Chondrocyte (in vitro differentiated cells): ENCODE measurements at places on chromosomes 11 and 22. TPM values are rescaled to one million over a fixed set of nuclear protein-coding genes. Genes with fewer than 3 reads are reported as not detected.

The ADM2 gene
- 1.5 to 46.5 TPM (median 46.5 TPM) in 3 replicates for total RNA-seq

The ZNF214 gene
- 1.4 to 3.1 TPM (median 2.5 TPM) in 3 replicates for total RNA-seq

DNA sequence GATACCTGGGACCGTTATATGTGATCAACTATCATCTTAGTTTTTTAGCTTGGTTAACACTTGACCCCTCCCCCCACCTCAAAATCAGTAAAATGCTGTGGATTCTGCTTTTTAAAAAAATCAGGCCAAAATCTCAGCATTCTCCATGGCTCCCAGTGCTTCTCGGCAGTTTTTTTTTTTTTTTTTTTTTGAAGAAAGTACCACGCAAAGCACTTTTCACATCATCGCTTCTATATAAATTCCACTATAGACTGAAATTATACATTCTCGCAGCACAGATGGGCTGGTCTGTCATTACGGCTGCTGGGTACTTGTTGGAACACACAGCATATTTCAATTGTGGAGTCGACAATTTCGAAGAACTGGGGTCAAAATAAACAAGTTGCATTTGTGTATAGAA lies 67.7 kb upstream of the PPARA start:
- DNase-seq = no peak

- no peak for DNase-seq
Measured at GRCh38 chr11:130313383-130314183, 1.1 kb downstream of the ZBTB44 start.

GRCh38 chr11:74321487-74322188 lies 10.2 kb upstream of the P4HA3 start:
- no peak for DNase-seq

The APOA4 gene
- not detected in 3 replicates for total RNA-seq

The PDGFD gene
- total RNA-seq = 0.44 to 5.0 TPM (median 0.45 TPM) in 3 replicates

DNA sequence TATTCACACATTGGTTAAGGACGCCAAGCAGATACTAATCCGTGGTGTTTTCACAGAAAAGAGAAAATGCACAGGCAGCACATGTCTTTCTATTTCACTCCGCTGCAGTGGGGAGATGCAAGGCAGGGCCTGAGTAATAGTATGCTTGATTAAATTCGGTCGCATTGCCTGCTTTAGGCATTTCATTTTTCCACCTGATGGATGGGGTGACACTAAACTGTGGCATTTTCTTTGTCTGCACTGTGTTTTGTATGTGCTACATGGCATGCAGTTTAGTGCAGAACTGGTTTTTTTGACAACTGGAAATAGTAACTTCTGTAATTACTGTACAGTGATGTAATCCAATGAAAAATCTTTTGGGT lies 94.9 kb downstream of the SLC17A6 start:
- no peak for DNase-seq

The ELMOD1 gene
- total RNA-seq = 0.15 TPM in 1 of 3 replicates, not detected in the others

- DNase-seq = no peak
Measured at GRCh38 chr11:60910281-60910687, 3.7 kb upstream of the TMEM109 start.

GRCh38 chr22:24954114-24954463 lies 1.6 kb downstream of the KIAA1671 start:
- no peak for DNase-seq

GRCh38 chr11:94002226-94002625 lies 18.9 kb upstream of the HEPHL1 start:
- DNase-seq = no peak

DNA sequence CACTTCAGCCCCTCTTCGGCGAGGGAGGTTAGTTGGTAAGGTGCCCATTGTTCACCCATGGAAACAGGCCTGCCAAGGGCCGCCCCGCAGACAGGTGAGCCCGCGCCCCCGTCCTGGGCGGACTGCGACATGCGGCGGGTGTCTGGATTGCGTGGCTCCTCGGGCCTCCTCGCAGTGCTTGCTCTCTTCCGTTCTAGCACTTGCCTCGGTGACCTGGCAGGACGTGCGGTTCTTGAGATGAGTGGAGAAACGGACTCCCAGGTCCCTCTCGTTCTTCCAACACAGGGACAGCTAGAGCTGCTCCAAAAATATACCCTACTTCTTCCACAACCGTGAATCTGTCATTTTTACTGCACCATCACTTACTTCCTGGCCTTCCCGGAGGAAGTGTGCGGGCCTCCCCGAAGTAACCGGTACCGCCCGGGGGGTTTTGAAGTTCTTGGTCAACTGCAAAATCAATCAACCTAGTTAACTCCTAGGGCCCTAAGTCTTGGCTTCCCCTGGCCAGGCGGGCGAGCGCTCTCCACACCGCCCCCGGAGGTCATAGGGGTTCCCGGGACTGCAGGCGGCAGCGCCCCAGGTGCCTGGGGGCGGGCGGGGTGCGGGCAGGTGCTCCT lies 745 bp upstream of the ZBTB44 start:
- DNase-seq = no peak

DNA sequence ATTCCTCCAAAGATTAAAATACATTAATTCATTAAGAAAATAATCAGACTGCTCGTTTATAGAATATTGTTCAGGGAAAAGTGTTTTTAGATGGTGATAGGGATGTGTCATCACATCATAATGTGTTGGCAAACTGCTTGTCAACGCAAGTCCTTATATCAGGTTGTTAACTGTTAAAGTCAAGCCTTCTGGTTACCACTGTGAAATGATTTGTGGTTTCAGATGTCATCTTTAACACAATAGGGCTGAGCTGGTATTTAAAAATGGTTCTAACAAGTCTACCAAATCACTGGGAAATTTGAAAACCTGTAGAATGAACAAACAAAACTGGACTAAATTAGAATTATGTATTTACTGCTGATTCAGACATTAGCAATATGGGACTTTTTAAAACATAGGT lies 2.4 kb upstream of the MMP13 start:
- DNase-seq = no peak

DNA sequence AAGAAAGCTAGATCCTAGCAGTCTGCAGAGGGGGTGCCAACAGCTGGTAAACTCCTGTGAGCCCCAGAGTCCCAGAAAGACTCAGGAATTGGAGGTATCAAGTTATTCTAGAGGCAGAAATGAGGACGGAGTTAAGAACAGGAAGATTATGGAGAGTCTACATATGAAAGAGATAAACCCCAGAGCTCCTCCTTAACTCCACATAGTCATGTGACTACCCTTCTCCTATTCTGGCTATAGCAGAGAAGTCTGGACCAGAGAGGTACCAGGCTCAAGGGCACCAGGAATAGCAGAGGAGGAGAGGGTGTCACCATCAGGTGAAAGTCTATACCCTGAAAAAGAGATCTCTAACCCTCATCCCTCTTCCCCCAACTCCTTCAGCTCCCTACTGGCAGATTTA lies 29.6 kb downstream of the SCUBE2 start:
- no peak for DNase-seq

DNA sequence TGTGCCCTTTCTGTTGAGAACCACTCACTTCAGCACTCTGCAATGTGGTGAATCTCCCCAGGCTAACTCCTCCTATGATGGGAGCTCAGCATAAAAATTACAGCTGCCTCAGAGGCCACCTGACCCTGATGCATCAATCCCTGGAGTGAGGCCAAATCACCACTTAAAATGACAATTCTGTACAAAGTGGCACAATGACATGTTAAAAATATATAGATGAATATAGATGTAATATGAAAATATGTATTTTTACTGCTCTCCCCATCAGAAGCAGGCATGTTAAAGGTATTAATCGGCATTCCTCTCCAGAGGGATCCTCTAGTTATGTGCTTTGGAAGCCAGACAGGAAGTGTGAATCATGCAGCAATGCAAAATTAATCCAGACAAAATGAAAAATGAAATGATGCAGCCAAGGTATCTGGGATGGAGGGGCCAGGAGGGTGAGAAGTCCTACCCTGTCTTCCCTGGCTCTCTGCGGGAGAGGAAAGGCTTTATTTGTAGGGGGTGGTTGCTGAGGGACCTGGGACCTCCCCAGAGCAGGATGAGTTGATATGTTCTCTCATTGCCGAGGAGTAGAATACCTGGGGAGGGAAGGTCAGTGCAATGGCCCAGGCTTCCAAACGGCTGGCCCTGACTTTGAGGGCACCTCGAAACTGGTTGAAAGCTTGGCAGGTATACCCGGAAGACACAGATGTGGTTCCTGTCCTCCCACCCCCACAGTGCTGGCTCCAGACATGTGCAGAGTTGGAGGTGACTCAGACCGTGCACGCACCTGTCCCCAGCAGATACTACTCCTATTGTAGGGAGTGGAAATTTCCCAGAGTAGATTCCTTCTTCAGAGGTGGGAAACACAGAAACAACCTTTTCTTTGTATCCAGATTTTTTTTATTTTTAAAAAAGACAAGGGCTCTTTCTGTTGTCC lies 347.9 kb upstream of the NCAM1 start:
- DNase-seq = no peak

DNA sequence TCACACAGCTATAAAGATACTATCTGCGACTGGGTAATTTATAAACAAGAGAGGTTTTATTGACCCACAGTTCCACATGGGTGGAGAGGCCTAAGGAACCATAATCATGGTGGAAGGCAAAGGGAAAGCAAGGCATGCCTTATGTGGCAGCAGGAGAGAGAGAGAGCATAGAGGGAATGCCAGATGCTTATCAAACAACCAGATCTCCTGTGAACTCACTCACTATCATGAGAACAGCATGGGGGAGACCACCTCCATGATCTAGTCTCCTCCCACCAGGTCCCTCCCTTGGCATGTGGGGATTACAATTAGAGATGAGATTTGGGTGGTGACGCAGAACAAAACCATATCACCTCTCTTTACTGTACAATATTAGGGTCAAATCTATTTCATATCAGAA lies 1101.6 kb upstream of the RAG2 start:
- DNase-seq = no peak

The CCDC188 gene
- 0.36 to 5.4 TPM (median 5.3 TPM) in 3 replicates for total RNA-seq

- DNase-seq = no peak
Measured at GRCh38 chr11:27291954-27292636, 70.9 kb downstream of the CCDC34 start.

DNA sequence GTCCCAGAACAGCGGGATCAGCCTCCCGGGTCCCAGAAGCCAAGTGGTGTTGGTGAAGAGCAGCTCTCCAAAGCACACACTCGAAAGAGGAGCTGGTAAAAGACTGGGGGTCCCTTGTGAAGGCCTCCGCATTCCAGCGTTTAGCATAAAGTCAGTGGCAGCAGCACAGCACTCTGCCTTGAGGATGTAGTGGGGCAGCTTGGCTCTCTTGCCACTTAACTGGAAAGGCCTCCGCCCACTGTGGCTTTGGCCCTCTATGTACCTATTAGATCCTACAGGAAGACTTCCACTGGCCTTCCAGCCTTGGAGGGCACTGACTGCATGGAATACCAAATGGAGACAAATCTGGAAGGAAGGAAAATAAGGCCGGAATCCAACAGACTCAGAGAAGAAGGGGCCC lies 1455.3 kb downstream of the BRD1 start:
- peak; percentile 39 for DNase-seq

- no peak for DNase-seq
Measured at GRCh38 chr22:31185056-31185455, 25.1 kb downstream of the RNF185 start.

The RHBDD3 gene
- total RNA-seq = 29.5 to 37.6 TPM (median 30.9 TPM) in 3 replicates

The ARHGEF17 gene
- 82.4 to 114 TPM (median 113 TPM) in 3 replicates for total RNA-seq

DNA sequence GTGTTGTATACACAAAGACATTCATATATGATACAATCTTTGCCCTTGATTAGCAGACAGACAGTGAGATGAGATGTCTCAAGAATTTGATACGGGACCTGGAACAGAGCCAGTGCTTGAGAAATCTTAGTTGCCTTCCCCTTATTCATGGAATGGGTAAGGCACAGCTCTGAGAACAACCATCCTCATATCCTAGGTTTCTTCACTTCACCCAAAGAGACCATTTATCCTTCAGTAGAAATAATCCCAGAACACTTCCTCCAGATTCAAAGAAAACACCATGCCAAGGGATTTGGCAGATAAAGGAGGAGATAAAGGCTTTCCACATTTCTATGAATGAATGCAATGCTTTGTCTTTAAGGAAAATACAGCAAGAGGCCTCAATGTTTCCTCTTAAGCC lies 8.8 kb upstream of the IZUMO1R start:
- DNase-seq = no peak

GRCh38 chr11:131488238-131488637 lies 117.8 kb downstream of the NTM start:
- no peak for DNase-seq

The SCGB1D2 gene
- not detected in 3 replicates for total RNA-seq

The GLB1L3 gene
- total RNA-seq = not detected in 3 replicates

GRCh38 chr11:96151501-96151900 lies 191.5 kb downstream of the MAML2 start:
- DNase-seq = no peak

- no peak for DNase-seq
Measured at GRCh38 chr11:67440229-67441097, 2.8 kb downstream of the CORO1B start.

- DNase-seq = no peak
Measured at GRCh38 chr22:26561756-26562417, 28.0 kb downstream of the TPST2 start.

DNA sequence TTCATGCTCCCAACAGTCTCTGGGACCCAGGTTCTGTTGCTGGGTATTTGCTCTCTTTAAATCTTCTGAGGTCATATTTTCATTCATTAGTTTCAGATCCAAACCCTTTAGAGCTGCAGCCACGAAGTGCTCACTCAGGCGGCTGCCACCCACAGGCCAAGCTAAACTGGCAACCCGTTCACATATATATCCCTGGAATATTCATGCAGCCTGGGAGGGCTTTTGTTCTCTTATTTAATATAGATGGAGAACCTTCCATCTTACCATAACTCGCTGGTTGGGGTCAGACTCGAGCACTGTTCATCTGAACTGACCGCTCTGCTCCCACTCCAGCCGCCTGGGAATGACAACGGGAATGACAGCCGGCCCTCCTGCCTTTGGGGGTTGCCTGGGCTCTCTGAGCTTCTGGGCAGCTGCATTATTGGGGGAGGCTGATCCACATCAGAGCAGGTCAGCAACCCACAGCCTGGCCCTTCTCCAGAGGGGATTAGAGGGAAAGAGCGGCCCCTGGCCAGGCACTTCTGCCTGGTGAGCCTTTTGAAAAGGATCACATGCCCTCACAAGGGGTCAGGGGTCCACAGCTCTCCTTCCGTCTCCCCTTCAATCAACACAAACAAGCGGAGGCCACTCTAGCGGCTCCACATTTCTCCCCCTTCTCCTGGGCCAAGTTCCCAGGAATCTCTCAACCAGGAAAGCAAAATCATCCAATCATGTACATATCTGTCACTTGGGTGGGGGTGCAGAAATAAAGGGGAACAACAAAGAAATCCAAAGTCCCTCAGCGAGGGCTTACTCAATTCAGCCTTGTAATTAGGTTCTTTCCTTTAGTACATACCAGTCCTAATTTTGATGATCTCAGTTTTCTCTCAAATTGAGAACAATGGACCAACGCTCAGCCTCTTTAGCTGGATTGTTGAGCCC lies 11.8 kb downstream of the TMEM184B start:
- no peak for DNase-seq
